EH (cell line): ENCODE measurements at places on chromosomes 11 and 22.

DNA sequence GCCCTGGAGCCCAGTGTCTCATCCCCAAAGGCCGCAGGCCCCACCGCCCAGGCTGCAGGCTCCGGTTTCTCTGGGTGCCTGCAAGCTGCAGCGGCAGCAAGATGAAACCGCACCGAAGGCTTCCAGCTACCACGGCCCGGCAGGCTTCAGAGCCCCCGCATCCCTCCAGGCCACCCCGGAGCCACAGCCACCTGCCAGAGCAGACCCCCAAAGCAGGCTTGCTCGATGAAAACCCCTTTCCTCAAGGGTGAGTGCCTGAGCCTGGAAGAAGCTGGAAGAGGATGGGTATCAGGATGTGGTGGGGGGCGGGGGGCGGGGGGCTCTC lies 24.5 kb upstream of the GNB1L start:
- DNase-seq = no peak

DNA sequence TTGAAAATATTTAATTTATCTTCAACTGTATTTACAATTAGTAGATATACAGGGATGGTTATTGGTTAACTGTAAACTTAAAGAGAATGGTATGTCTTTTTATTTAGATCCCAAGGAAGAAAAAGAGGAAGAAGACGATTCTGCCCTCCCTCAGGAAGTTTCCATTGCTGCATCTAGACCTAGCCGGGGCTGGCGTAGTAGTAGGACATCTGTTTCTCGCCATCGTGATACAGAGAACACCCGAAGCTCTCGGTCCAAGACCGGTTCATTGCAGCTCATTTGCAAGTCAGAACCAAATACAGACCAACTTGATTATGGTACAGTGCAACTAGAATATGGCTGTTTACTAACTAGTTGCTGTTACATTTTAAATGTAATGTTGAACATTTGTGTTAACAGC lies 12.7 kb upstream of the CNTF start:
- DNase-seq = no peak

DNA sequence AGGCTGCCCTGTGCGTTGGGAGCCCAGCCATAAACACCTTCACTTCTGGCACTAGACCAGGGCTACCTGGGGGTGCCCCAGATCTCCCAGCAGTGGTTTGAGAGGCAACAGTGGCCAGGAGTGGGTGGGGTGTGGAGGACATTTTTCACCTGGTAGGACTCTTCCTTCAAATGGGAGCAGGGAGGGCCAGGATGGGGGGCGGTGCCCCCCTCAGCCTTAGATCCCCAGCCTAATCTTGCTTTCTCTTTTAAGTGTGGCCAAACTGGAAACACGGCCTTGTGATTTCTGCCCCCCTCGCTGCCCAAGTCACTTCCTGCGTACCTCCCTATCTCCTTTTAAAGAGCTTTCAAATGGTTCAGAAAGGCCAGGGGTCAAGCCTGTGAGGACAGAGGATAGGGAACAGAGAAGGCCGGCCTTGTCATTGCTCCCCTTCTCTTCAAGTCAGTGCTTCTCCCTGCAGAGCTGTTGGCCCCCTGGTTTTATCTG lies 800 bp downstream of the KCNJ5 start:
- DNase-seq = no peak

- peak; percentile 90 for DNase-seq
These were observed 10.5 kb downstream of the NUMA1 start for GRCh38 chr11:72069787-72070251.

DNA sequence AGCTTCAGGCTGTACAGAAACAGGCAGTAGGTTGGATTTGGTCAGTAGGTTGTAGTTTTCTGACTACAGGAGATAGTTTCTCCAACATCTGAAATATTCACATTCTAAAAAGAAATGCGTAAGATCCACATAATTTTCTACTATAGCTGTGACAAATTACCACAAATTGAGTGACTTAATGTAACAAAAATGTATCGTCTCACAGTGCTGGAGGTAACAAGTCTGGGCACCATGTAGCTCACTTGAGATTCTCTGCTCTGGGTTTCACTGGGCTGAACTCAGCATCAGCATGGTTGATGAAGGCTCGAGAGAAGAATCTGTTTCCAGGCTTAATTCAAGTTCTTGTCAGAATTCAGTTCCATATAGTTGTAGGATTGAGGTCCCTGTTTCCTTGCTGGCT lies 350.9 kb upstream of the CCDC179 start:
- DNase-seq = peak; percentile 31

GRCh38 chr22:45881524-45881875 lies 95.5 kb downstream of the WNT7B start:
- no peak for DNase-seq

DNA sequence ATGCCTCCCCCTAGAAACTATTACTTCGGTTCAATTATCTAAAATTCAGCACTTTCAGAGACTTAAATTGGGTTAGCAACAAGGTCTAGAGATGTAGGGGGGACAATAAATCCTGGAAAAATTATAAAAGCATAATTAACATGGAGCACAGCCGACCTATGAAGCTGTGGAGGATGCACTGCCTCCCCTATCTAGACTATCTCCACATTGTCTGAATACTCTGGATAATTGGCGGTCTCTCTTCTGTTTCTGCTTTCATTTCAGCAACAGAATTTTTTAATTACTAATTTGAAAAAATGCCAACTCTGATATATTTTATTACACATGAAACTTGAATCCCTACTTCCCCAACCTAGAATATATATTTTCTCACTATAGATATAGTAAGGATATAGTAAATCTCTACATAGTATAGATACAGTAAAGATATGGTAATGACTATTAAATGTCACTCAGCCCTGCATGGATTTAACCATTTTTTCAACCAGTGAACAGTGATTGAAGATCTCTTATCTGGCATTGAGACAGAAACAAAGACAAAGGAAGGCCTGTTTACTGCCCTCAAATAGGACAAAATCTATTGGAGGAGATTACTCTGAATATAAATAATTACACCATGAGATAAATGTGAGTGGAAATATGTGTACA lies 157.6 kb downstream of the BLID start:
- no peak for DNase-seq

- DNase-seq = no peak
These were observed 41.5 kb downstream of the DHCR7 start for GRCh38 chr11:71406681-71407080.

- DNase-seq = peak; percentile 56
These were observed 10.5 kb downstream of the AASDHPPT start for GRCh38 chr11:106087815-106088435.

GRCh38 chr11:100689141-100689540 lies 2.1 kb downstream of the ARHGAP42 start:
- no peak for DNase-seq

DNA sequence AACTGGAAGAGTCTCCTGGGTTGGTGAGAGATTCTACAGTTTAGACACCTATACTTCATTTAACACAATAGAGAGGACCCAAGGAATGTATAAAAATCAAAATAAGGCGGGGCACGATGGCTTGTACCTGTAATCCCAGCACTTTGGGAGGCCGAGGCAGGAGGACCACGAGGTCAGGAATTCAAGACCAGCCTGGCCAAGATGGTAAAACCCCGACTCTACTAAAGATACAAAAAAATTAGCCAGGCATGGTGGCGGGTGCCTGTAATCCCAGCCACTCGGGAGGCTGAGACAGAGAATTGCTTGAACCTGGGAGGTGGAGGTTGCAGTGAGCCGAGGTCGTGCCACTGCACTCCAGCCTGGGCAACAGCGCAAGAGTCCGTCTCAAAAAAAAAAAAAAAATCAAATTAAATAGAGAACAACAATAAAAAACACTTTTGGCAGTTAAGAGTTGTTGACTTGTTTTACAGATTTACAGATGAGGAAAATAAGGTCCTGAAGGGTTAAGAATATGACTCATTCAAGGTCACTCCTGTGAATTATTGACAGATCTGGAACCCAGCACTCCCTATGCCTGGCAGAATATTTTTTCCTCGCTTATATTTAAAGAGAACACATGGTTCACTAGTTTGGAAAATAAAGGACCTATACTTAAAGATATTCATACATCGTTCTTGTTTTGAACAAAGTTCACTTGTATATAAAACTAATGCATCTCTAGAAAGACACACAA lies 5.2 kb downstream of the LGR4 start:
- DNase-seq = no peak

- peak; percentile 1 for DNase-seq
These were observed 437.4 kb downstream of the JRKL start for GRCh38 chr11:96827164-96827563.

DNA sequence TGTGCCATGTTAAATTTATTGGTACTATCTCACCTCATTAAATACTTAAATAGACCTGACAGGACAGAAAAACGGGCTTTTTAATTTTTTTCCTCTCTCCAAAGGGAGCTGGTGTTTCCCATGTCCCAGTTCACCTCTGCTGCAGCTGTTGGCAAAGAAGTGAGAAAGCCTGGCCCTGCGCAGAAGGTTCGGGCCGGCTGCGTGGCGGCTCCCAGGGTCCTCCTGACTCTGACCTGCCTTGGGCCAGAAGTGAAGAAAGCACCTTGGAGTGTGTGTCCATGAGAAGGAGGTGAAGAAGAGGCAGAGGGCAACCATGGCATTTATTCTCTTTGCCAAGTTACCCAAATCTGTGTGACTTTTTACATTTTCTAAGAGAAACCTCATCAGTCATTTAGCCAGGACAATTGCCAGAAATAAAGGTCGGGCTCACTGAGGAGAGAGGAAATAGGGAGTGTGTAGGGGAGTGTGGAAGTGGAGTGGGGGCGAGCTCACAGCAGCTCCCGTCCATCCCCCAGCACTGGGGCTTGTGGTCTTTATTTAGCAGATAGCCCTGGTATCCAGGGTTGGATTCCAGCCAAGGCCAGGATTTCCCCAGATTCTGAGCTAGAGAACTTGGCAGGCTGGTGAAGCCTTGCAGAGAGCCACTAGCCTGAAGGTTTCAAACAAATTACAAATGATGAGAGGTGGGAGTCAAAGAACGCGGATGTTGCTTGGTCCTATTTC lies 102.4 kb upstream of the CADM1 start:
- peak; percentile 45 for DNase-seq

- DNase-seq = no peak
These were observed 119.1 kb downstream of the CHST1 start for GRCh38 chr11:45546366-45546765.

DNA sequence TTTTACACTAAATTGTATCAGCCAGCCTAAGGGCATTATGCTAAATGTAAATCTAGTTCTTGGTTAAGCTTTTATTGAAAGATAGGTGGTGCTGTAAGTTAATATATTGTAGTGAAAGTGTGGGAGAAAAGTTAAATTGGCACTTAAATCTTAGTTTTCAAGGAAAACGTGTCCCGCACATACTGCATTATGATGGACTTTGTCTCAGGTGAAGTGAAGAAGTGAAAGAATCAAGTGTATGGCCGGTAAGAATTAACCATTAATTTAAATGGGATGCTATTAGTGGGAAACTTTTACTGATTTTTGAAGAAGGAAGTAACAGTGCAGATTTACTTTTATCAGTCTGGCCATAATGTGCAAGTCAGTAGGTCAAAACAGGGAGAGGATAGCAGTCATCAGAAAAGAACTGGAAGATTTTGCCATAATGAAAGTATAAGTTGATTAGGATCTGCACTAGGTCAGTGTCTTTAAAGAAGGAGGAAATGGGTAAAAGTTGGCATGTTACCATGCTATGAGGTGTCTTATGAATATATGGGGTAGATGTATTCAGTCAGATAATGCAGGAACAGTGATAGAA lies 81.6 kb downstream of the PDHX start:
- peak; percentile 41 for DNase-seq

DNA sequence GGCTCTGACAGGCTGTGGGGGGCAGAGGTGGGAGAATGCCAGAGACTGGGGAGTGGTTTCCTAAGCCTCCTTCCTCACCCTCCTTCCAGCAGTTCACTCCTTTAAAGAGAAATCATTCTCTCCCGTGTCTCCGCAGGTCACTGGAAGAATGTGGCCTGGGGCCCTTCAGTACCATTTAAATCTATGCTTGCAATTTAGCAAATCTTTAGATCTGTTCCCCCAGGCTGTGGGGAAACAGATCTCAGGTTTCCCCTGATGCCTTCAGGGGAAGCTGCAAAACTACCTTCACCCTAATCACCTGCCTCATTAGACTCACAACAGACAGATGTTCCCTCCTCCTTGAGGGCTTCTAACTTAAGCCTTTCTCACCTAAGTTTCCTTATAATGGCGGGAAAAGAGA lies 55.3 kb downstream of the KIRREL3 start:
- no peak for DNase-seq

GRCh38 chr22:31583861-31584485 lies 78.0 kb downstream of the PISD start:
- peak; percentile 85 for DNase-seq

- no peak for DNase-seq
These were observed 11.6 kb downstream of the MED19 start for GRCh38 chr11:57700425-57700824.

GRCh38 chr22:30054067-30054763 lies 26.0 kb upstream of the HORMAD2 start:
- DNase-seq = no peak

- no peak for DNase-seq
These were observed 4.0 kb downstream of the CCKBR start for GRCh38 chr11:6263662-6264061.

- no peak for DNase-seq
These were observed 295.2 kb downstream of the GUCY1A2 start for GRCh38 chr11:106723071-106723470.

- DNase-seq = peak; percentile 28
These were observed 689 bp downstream of the PDHX start for GRCh38 chr11:34916843-34917770.

- DNase-seq = no peak
These were observed 22.0 kb upstream of the MYOD1 start for GRCh38 chr11:17697175-17697949.

DNA sequence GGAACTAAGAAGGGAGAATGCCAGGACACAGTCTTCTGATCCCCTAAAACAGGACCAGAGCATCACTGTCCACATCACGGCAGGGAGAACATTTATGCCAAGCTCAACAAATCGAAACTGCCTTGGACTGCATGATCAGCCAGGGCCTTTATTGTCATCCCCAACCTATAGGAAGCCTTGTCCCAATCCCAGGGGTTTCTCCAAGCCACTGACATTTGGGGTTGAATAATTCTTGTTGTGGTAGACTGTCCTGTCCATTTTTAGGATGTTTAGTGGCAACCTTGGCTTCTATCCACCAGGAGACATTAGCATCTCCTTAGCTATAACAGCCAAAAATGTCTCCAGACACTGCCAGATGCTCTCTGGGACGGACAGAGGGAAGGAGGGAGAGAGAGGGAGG lies 37.1 kb downstream of the RPL27A start:
- DNase-seq = peak; percentile 83

DNA sequence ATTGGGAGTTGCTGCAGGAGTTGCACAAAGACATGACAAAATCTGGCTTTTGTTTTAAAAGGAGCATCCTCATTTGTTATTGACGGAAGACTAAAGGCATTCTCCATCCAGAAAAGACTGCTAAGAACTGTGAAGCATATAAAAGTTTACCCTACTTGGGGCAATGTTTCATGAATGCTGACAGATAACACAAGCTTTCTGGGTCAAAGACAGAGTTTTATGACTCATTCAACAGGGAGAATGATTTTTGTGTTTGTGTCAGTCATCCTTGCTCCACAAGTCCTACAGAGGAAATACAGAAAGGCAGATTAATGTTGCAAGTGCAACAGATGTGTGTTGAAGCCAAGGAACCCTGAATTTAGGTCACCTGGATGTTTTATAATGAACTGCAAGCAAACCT lies 2.5 kb downstream of the GLYATL1 start:
- DNase-seq = no peak
